NCI-H524 (cell line): ENCODE measurements at places on chromosomes 6 and 20.
A peak's percentile ranks its signal among the peaks of the same experiment; 100 is the strongest.

DNA sequence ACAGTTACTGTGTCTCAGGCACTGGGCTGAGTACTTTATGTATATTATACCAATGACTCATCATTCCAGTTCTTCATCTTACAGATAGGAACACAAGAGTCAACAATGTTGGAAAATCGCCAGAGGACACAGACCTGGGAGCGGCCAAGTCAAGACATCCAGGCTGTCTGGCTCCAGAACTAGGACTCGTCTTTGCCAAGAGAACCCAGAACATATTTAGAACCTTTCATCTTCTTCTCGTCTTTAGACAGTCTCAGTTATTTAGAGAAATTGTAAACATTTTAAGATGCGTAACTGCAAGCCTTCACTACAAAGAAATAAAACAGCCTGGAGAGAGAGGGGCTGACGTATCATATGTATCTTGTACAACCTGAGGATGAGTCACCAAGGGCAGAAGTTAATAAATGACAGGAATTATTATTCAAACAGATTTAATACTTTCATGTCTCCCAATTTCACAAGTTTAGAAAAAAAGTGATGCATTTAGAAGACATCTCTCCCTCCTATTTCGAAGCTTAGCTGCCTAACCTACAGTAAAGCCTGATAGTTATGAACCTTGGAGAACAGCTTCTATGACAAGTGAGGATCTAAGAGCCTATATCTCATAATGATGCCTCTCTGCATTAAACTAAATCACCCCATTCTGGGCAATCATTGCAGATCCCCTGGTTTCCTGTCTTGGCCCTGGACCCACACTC is 43.4 kb downstream of the SLC22A3 start:
- DNase-seq: no peak

DNA sequence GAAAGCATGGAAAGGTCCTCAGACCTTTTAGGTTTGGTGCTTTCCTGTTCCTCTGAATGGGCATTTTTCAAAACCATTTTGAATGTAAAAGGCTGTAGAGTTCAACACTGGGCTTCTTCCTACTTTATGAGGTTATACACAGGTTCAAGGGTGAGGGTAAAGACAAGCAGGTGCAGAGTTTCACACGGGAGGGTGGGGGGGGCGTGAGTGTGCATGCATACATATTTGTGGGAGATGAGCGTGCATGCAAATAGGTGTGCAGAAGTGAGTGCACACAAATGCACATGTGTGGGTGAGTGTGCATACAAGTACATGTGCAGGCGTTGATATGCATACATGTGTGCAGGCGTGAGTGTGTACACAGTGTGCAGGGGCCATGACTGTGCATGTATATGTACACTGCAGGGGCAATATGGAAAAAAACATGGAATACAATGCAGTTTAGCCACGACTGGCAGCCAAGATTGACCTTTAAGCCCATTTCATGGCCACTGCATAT is 183.1 kb downstream of the GMPR start:
- no peak for DNase-seq

DNA sequence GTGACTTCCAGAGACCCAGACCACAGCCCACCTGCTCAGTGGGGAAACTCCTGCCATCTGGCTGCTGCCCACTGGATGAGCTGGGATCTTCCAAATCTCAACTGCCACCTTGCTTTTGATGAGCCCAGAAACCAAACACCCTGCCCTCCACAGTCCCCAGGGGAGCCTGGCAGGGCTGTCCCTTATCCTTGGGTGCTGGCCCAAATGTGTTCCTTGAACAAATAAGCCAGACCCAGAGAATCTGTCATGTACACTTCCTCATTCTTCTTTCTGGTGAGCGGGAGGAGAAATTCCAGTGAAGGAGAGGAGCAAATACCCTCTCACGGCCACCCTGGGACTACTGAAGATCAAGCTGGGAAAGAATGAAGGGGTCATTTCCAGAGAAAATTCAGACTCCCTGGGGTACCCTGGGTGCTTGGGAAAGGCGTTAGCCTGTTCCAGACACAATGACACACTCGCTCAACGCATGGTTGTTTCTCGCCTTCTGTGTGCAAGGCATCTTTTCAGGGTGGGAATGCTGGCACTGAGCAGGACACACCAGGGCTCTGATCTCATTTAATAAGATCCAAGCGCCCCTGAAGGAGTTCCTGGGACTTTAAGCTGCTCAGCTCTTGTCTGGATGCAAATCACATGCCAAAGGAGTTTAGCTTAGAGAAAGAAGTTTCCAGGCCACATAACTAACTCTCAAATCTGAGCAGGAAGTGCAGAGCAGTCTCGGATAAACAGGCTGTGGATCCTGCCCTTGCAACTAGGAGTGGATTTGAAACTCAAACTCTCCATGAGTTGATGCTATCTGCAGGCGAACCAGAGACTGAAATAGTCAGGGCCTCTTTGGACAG is 38.5 kb downstream of the PXDC1 start:
- DNase-seq: no peak

GRCh38 chr20:2336471-2336870 is 40.7 kb downstream of the TGM3 start:
- DNase-seq: no peak

DNA sequence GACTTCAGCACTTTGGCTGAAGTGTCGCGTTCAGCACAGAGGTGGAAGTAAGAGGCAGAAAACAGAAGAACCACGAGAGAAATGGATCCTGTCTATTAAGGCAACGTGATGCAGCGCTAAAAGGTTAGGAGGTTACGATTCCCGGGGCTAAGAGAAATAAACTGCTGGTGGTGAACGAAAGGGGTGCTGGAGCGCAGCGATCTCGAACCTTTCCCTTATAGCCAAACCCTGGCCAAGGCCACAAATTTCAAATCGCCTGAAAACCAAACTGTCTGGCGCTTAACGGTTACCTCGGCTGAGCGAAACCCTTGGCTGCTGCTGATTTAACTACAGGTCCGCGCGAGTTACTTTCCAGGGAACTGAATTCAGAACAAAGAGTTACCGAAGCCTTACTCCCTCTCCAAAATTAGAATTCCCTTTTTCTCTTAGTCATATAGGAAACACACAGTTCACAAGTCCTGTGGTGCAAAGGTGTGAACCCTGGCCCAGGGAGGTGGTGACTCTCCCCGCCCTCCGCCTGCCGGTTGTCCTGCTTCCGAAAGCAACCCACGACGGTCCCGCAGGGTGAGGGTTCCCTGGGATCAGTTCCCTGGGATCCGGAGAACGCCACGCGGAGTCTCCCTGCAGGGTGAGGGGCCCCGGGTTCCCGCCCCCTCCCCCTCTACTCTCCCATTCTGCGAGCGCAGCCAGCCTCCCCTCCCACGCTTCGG is 1.3 kb upstream of the SLC35D3 start:
- DNase-seq: no peak

- no peak for DNase-seq
These were observed 48.9 kb upstream of the CCN6 start for GRCh38 chr6:112005013-112005371.

- DNase-seq: no peak
These were observed 49.6 kb downstream of the DCBLD1 start for GRCh38 chr6:117531809-117532725.

DNA sequence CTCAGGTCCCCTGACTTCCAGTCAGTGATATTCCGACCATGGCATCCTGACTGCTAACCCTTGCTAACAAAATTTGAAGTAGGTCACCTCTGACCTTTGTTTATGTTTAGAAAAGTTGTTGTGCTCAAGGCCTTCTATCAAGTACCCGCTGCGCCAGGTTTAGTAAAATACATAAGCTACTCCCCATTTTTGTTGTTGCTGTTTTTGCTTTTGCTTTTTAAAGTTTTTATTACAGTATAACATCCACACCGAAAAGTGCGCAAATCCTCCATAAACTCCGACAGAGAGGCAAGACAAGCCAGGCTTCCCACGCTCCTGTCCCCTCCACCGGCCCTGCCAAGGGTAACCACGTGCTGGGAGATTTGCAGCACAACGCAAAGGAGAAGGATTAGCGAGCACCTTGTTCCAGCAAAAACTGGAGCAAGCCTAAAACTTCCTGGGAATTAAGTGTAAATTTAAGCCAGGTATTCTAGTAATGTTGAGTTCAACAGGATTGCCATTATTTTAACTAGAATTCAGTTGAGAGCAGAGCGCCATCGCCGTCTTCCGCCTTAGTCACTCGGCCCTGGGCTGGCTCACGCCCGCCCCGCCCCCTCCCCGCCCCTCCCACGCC is 17.8 kb upstream of the HMGN4 start:
- peak; percentile 16 for DNase-seq

GRCh38 chr6:19279273-19279684 is 557.9 kb upstream of the ID4 start:
- DNase-seq: no peak

- DNase-seq: no peak
These were observed 41.4 kb downstream of the TPD52L1 start for GRCh38 chr6:125194941-125195340.

DNA sequence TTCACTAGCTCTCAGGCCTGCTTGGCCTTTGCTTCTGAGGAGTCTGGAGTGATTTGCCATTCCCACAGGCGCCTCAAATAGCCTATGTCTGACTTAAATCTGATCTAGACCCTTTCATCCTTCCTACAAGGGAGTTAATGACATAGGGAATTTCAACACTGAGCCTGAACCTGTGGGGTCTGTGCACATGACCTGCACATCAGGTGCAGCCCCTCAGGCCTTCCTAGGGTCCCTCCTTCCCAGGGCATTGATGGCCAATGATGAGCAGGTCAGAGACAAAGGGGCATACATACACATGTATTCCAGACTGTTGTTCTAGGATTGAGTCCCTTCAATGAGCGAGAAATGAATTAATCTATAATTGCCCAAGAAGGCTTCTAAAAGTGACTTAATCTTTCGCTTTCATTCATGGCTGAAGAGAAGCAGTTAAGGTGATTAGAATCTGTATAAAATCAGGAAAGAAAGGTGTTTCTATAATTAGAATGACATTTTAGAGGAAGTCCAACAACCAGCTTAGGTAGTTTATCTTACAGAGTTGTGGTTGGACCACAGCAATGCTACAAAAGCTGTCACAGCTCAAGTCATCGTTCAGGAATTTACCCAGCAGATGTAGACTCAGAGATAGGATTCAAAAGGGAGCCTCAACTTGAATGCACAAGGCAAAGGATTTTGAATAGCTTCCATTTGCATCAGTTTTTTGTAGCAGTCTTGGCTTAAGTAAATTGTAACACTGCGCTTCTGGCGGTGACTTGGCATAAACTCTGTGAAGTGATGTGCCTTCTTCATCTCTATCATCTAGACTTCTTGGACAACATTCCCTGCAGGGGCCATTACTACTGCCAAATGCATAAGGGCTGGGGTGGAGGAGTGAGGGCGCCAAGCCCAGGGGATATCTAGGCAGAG is 27.0 kb upstream of the TBC1D7 start:
- no peak for DNase-seq

GRCh38 chr6:7267071-7267465 is 45.9 kb downstream of the SSR1 start:
- DNase-seq: no peak

- DNase-seq: no peak
These were observed 24.4 kb downstream of the SERAC1 start for GRCh38 chr6:158143700-158144099.

GRCh38 chr6:154377726-154378125 is 21.1 kb upstream of the IPCEF1 start:
- no peak for DNase-seq

DNA sequence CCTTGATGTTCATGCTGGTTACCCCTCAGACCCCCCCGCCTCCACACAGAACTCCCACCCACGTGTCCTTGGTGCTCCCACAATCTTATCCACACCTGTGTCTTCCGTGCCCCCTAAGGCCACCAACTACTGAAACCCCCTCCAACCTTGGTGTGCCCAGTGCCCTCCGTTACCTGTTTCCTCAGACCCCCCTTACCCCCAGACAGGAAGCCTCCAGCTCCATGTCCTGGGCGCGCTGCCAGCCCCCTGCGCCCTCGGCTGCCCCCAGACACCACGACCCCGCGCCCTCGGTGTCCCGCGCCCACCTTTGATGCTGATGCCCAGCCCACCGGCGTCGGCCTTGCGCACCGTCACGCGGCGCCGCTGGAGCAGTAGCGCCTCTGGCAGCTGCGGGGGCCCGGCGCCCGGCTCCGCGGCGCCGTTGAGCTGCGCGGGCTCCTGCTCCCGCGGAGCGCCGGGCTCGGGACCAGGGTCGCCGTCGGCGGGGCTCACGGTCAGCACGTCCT is 504 bp downstream of the SNTA1 start:
- no peak for DNase-seq

- no peak for DNase-seq
These were observed 2.7 kb downstream of the EYA4 start for GRCh38 chr6:133243723-133244305.

DNA sequence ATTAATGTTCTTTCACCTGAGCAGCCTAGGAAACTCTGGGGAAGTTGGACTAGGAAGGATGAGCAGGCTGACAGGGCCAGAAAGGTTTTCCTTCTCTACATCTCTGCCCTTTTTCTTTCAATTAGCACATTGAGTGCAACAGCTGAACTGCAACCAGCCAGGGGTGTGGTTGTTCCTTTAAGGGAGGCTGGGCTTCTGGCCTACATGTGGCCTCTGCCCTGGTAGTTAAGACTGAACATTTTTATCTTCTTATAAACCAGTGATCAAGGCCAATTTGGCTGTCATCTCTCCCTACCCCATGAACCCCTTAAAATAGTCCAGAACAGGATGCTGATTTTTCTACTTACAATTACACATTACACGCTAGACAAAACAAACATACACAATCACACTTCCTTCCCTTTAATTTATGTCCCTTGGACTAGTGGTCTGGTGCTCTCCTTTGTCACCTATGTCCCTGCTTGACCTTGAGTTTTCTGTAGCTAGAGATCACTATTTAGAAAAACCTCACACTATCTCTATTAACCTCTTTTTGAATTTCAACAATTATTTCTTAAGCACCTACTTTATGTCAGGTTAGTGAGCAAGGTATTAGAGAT is 60.3 kb downstream of the RNF217 start:
- DNase-seq: no peak

- DNase-seq: no peak
These were observed 158.2 kb upstream of the SUPT3H start for GRCh38 chr6:45535933-45536332.

DNA sequence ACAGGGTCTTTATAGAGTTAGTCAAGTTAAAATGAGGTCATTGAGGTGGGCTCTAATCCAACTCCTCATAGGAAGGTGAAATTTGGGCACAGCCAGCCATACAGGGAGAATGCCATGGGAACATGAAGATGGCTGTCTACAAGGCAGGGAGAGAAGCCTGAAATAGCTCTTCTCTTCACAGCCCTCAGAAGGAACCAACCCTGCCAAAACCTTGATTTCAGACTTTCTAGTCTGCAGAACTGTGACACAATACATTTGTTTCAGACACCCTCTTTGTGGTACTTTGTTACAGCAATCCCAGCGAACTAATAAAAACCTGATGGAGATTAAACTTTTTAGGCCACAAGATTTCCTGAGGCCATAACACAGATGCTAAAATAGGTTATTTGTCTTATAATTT is 43.1 kb upstream of the HECA start:
- DNase-seq: no peak

DNA sequence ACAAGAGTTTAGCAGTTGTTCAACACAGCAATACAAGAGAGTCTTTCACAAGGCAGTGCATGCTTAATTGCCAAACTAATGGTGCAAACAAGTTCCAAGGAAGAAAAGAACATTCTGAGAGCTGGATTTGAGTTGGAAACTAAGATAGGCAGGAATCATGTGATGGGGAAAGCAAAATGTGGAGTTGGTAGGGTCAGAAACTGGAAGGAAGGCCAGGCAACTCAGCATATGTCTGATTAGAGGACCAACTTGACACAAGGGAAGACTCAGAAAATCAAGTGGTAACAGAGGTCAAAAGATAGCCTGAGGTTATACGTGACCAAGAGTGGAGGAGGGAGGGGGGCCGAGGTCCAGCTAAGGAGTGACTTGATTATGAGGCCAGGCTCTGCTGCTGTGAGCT is 117.3 kb downstream of the SMLR1 start:
- no peak for DNase-seq

- peak; percentile 80 for DNase-seq
These were observed 11.0 kb upstream of the NQO2 start for GRCh38 chr6:2988426-2989331.

- no peak for DNase-seq
These were observed 4.9 kb upstream of the EDN3 start for GRCh38 chr20:59295531-59295930.
